ENCODE measurements at places on chromosomes 1 and 21. TPM values are rescaled to one million over a fixed set of nuclear protein-coding genes. Genes with fewer than 3 reads are reported as not detected.

The EPHA2 gene
- not detected for total RNA-seq

The TENT5C gene
- 3.7 TPM for total RNA-seq

The OR2L8 gene
- not detected for total RNA-seq

GRCh38 chr1:22127731-22128130 is 15.2 kb downstream of the WNT4 start:
- no peak for DNase-seq

- DNase-seq: no peak
Observed at GRCh38 chr1:201660931-201661822, 122.2 kb downstream of the NAV1 start.

- no peak for DNase-seq
Observed at GRCh38 chr1:230189341-230189740, 122.3 kb downstream of the GALNT2 start.
